Colonic mucosa (tissue), 4 donors: ENCODE measurements at places on chromosomes 4 and X. TPM values are rescaled to one million over a fixed set of nuclear protein-coding genes. Genes with fewer than 3 reads are reported as not detected.

The F8A1 gene
- 32.8 TPM for total RNA-seq

The PTTG2 gene
- total RNA-seq: not detected

The ZNF718 gene
- 7.9 TPM for total RNA-seq

- no peak for DNase-seq
These were observed 14.3 kb downstream of the GPRIN3 start for GRCh38 chr4:89293299-89293698.

- DNase-seq: no peak
These were observed 739.1 kb upstream of the DIAPH2 start for GRCh38 chrX:95945528-95945927.

DNA sequence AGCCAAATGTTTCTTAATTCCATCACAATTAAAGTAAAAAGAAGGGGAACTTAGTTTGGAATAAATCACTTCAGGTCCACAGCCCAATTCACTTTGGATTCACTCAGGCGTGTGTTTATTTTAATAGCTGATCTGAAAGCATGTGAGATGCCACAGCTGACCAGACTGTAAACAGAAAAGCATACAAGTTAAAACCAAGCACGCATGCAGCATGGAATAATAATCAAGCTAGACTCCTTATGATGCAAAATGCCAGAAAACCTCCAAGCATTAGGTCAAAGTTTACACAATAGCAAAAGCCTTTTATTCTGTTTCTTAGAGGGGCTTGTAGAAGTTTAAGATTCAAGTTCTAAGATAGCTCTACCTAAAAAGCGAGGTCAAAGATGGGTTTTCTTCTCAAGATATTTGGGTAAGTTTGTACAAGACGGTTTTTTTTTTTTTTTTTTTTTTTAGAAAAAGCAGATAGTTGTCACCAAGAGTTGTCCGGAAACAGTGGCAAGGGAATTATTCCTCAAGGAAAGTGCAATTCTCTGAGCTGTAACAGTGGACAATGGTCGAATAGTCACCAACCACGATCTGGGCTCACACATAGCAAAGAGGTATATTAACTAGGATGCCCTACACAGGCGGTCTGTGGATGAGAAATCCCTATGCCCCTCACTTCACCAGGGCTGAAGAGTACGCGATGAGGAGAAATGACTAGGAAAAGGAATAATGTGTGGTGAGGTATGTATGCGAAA lies 763 bp upstream of the PRRG1 start:
- no peak for DNase-seq

GRCh38 chr4:118968813-118969212 lies 80.2 kb downstream of the SYNPO2 start:
- DNase-seq: no peak

- DNase-seq: no peak
These were observed 569.4 kb downstream of the BCOR start for GRCh38 chrX:39528161-39528916.

DNA sequence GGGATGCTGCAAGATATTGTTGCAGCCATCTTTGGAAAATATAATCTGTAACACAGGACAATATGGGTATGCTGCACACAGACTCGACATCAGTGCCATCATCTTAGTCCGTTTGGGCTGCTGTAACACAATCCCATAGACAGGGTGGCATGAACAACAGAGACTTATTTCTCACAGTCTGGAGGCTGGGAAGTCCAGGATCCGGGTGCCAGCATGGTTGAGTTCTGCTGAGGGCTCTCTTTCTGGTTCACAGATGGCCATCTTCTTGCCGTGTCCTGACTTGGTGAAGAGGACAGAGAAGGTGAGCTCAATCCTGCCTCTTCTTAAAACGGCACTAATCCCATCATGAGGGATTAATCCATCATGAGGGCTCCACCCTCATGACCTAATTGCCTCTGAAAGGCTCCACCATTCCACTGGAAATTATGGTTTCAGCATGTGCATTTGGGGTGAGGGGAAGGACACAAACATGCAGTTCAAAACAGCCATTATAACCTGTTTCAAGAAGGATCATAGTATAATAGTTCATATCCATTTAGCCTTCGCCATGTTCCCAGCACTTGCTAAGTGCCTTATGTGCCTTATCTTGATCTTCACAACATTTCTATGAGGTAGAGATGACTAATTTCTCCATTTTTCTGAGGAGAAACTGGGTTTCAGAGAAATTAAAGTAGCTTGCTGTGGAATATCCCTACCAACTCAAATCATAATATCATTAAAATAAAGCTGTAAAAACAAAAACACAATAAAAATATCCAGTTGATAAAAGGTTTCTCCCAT lies 27.9 kb upstream of the SPP1 start:
- DNase-seq: no peak

- no peak for DNase-seq
These were observed 2.9 kb upstream of the LEF1 start for GRCh38 chr4:108171339-108172230.

DNA sequence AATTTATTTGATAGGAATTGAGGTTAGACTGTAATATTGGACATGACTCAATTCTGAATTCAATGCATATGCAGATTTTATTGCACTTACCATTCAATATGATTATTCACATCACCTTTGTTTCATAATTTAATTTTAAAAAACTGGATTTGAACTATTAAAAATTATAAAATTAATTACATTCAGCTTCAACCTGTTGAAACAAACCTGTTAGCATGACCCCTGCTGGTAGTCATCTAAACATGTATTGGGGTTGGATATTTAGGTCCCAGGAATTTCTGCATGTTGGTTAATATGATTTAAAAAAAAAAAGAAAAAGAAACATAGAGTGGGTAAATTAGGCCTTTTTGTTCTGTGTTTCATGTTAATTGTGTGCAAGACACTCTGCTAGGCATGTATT lies 85.9 kb downstream of the ARSJ start:
- DNase-seq: no peak
